ENCODE measurements at places on chromosomes 4 and X. TPM values are rescaled to one million over a fixed set of nuclear protein-coding genes. Genes with fewer than 3 reads are reported as not detected.

Gene CT45A10
- not detected for polyA plus RNA-seq

Gene PALLD
- polyA plus RNA-seq: 23.9 TPM

DNA sequence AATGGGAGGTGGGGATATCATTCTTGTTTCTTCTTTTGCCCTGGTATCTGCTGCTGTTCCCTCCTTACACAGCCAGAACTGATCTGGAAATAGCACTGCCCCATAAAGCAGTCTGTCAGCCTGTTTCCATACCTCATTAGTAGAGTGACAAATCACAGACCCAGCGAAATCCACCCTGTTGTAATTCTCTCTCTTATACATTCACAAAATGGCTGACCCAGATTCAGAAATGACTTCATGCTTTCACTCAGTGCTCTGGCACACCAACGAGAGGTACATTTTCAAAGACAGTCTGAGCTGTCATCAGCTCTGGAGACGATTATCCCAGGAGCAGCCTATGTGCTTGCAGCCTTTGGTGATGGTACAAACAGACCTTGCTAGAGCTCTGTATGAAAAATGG, 164.6 kb downstream of the AFF2 start:
- no peak for DNase-seq

GRCh38 chr4:141654098-141654497, 17.7 kb downstream of the IL15 start:
- no peak for DNase-seq

DNA sequence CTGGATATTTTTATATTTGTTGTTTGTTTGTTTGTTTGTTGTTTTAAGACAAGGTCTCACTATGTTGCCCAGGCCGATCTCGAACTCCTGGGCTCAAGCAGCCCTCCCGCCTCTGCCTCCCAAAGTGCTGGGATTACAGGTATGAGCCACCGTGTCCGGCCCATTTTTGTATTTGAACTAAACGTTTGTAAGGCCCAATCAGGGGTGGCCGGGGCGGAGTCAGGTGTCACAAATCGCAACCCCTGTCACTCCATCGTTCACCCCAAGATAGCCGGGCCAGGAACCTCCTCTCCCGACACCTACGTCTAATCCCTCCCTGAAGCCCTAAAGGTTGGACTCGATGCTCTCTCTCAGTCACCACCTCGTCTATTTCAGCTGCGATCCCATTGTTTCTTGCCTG, 722 bp upstream of the EFHC2 start:
- no peak for DNase-seq
